ENCODE measurements at places on chromosomes 3 and 15.

DNA sequence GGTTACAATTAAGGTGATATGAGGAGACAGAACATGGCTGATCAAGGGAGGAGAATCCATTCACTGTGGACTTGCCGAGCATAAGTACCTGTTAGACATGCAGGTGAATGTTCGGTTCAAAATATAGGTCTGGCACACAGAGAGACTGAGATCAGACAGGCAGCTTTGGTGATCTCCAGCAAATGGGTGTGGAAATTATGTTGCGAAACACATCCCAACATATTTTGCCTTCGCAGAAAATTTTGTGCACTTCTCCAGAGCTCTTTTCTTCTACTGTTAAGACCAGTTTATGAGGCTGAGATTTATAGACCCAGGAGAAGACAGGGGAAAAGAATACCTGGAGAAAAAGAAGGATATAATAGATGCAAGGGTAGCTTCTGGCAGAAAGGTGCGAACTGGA is 183.2 kb downstream of the NEK10 start:
- no peak for DNase-seq

- DNase-seq = no peak
These were observed 135.5 kb downstream of the CBLB start for GRCh38 chr3:105733356-105733755.

DNA sequence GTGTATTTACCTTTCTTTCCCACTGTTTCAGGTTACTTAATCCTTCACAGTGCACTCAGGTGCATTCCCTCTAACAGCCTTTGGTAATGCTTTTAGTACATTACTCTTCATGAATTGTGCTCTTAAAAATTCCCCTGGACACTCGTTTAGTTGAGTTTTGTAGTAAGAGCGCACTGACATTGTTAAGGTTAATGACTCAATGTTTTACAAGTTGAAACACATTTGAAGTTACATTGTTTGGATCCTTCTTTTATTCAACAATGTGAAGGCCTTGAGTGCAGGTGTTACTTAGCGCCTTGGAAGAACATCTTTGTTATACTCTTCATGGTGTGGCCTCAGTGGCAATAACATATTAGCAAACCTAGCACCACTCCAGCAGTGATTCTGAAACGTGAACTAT is 739.6 kb downstream of the NAALADL2 start:
- DNase-seq = no peak

DNA sequence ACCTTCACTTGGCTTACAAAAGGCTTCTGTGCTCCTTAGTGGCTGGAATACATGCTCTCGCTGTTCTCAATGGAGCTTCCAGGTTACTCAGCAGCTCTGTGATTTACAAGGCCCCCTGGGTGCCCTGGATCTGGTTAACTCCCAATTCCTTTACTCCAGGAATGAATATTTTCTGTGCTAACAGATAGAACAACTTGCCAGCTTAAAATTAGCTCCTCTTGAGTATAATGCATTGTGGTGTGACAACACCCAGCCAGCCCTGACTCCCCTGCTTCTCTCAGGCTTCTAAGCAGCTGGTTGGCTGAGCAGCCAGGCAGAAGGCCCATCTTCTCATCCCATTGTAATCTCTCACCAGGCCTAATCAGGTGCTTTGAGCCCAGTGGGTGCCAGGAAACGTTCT is 246.4 kb downstream of the ALCAM start:
- DNase-seq = peak; percentile 44

GRCh38 chr3:178826435-178827123 is 245.0 kb downstream of the ZMAT3 start:
- DNase-seq = no peak

GRCh38 chr3:66812136-66812535 is 186.0 kb upstream of the KBTBD8 start:
- DNase-seq = peak; percentile 80

GRCh38 chr3:50167069-50167840 is 12.1 kb downstream of the SEMA3F start:
- DNase-seq = no peak

DNA sequence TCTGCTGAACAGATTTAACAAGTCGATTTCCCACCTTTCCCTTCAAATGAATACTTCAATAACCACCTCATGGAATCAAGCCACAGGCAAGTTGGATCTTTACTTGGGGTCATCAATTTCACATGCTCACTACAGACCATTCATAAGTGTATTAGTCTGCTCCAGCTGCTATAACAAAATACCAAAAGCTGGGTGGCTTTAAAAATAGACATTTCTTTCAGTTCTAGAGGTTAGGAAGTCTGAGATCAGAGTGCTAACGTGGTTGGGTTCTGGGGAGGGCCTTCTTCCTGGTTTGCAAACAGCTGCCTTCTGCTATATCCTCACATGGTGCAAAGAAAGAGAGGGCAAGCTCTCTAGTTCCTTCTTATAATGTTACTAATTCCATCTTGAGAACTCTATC is 5.1 kb downstream of the GPR176 start:
- DNase-seq = no peak

DNA sequence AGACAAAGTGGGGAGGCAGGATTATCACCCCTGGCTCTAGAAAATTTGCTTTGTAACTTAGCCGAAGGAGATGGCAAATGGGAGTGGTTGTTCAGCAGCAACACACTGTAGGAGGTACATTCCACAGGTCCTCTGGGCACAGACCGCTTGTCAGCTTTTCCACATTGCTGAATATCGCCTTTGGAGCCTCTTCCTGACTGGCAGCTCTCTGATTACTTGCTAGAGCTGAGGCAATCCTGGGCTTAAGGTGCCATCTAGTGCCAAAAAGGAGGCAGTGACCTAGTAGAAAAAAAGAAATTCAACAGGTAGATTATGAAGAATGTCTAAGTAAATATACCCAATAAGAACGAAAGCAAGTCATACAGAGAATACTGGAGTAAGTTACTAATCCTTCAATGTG is 13.1 kb upstream of the SCN5A start:
- DNase-seq = peak; percentile 8

DNA sequence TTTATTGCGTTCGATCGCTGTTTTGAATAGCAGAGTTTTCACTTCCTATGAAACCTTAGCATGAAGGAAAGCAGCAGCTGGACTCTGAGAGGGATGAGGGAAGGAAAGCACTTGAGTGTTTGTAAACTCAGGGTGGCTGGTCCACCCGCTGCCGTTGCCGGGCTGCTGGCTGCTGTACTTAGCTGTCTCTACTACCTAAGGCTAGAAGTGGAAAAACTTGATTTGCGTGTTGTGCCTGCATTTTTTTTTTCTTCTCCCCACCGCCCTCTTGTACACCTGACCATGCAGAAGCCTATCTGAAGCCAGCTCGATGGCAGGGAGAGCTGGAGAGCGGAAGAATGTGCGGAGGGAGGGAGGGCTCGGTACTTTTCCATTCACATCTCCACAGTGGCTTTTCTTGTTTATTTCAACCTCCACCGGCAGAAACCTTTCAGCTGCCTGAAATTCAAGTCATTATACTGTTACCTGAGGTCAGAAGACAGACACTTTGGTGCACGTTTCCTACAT is 4.8 kb upstream of the BCL6 start:
- DNase-seq = peak; percentile 20

DNA sequence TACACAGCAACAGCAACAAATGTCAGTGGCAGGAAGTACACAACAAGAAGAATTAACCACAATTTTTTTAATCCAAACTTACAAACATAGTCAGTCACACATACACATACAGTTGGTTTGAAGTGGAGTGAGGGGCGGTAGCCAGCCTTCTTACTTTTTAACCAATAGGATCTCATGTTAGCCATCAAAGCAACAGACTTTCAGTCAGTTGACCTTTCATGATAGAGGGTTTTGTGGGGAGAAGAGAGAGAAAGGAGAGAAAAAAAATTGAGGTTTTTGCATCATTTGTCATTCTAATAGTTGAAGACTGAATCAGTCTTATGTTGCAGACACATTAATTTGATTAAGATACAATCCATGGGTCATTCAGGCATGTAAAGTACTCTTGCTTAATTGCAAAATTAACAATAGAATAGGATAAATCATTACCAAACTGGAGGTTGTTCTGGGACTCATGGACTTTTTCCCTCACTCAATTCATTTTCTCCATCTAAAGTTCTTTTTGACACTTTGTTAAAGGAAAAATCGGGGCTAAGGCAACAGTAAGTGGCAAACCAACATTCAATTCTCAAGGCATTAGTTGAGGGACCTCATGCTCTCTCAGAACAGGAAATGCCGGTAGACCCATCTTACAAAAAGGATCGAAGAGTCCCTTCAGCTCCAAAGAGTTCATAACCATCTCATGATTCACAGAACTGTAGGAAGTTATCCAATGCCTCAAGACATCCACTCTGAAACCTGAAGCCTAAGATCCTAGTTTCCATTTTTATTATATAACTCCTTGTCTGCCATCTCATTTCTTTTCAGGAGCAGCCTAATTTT is 159.5 kb upstream of the LPP start:
- peak; percentile 91 for DNase-seq

DNA sequence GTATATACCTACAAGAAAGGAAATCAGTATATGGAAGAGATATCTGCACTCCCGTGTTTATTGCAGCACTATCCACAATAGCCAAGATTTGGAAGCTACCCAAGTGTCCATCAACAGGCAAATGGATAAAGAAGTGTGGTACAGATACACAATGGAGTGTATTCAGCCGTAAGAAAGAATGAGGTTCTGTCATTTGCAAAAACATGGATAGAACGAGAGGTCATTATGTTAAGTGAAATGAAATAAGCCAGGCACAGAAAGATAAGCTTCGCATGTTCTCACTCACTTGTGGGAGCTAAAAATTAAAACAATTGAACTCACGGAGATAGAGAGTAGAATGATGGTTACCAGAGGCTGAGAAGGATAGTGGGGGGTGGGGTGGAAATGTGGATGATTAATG is 53.1 kb downstream of the FAM81A start:
- no peak for DNase-seq

DNA sequence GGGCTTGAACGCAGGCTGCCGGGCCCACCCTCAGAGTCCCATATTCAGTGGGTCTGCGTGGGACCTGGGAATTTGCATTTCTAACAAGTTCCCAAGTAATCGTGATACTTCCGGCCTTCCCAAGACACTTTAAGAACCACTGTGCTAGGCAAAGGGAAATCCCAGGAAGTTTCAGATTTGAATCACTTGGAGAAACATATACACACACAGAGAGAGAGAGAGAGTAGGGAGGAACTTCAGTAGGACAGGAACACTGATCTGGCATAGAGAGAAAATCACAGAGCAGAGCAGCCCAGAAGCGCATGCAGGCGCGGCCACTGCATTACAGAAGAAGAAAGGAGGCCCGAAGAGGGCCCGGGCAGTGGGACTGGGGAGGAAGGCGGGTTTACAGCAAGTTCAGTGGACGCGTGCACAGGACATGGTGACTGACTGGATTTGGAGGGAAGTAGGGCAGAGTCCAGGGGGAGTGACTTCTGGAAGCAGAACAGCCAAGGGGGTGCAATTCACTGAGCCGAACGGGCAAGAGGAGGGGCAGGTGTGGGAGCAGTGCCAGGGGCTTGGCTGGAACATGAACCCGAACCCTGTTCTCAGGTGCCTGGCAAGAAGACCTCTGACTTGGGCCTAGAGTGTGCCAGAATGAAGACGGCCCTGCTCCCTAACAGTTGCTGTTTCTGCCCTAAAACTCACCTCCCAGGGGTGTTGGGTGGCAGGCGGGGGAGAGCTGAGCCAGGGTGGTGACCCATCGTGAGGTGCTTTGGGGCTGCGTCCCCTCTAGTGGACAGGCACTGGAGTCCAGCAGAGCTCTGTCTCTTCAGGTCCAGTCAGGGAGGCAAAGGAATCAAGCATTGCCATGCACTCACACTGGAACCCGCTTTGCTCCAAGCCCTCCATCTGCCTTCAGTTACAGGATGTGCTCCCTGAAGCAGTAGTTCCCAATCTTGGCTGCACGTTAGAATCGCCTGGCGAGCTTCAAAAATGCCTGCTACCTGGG is 101.3 kb upstream of the HES1 start:
- DNase-seq = no peak

- no peak for DNase-seq
These were observed 540.0 kb upstream of the ROBO1 start for GRCh38 chr3:80307844-80308243.

DNA sequence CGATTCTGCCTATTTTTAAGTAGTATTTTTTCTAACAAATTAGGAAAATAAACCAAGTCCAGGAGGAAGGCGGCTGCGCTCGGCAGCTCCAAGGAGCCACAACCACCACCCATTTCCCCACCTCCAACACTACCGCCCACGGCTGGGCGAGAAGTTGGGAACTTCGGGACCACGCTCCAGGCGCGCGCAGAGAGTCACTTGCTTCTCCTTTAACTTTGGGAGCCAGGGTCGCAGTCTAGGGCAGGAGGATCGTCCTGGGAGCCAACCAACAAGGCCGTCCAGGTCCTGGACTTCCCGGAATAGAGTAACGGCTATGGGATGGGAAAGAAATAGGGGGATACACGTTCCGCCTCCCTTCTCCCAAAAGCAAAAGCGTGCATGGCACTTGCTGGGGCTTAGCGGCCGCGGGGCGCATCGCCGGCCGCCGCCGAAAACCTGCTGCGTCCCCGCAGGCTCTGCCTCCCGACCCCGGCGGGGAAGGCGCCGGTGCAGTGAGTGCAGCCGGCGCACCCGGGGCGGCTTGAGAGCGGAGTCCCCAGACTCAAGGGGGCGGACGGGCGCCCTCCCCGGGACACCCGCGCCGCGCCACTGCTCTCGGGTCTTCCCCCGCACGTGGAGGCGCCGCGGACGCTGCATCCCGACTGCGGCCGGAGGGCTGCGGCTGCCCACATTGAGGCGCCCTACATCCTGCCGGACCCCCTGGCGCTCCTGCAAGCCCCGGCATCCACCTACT is 699 bp downstream of the MEGF11 start:
- DNase-seq = no peak

DNA sequence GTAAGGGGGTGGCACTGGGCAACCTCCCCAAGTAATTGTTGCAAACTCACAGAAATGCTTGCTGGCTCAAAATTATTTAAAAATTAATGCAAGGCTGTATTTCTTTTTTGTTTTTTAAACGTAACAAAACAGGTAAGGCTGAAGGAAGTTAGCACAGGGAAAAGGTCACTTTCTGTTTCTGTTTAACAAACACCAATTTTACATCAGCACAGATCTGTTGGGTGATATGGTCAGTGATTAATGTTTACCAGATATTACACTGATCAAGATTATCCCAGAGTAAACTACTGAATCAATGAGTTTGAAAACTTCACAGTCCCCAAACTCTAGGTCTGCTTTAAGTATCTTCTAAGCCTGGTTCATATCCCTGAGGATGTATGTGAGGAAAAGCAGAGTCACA is 558.0 kb downstream of the FOXP1 start:
- DNase-seq = no peak

GRCh38 chr3:187000711-187001151 is 70.4 kb downstream of the ST6GAL1 start:
- no peak for DNase-seq

DNA sequence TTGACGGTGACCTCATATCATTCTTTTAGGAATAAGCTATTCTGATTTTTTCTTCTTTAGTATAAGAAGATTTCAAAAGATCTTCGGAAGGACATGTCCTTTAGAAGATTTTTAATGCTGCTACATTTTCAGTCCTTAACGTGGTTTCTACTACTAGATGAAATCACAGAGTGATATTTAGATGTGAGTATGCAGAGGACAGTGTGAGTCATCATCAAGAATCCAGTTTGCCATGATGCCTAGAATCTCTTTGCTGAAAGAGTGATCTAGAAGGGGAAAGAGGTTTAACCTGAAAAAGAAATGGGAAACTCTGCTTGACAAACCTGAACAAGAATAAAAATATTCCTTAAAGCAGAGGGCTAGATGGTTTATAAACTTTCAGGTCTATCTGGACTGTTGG is 43.2 kb downstream of the SLC7A14 start:
- DNase-seq = peak; percentile 47

- DNase-seq = peak; percentile 37
These were observed 940 bp downstream of the BOC start for GRCh38 chr3:113212150-113212843.

GRCh38 chr15:40217166-40217824 is 21.6 kb upstream of the PAK6 start:
- DNase-seq = peak; percentile 60

Data from fibroblast of skin of right quadriceps (primary cell).